ENCODE measurements at places on chromosomes 2 and 18. TPM values are rescaled to one million over a fixed set of nuclear protein-coding genes. Genes with fewer than 3 reads are reported as not detected.

GRCh38 chr2:150020221-150020620 lies 432.6 kb upstream of the MMADHC start:
- H3K27me3 ChIP-seq, result no peaks in the 10 kb centered on the region
- DNase-seq, result no peak
- no peaks in the 10 kb centered on the region for H3K36me3 ChIP-seq
- no peak overlapping the region for H3K27ac ChIP-seq

DNA sequence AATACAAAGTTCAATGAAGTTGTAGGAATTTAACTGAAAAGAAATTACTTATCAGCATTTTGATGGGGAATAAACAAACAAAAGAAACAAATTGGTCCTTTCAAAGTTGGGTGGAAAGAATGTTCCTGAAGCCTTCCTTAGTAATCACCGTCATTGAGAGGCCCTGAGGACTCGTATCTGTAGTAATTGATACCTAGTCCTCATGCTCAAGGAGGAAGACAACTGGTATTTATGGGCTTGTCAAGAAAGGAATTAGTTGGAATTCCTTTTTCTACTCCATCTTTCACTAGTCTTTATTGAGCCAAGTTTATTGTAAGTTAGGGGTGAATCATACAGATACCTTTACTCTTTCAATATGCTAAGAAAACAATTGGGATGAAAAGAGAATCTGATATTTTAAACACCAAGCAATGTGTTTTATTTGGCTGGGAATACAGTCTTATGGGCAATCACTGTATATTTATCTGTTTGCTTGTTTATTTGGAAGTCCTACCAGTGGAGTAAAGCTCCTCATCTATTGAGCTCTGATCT lies 324.8 kb downstream of the ARHGAP15 start:
- no peak overlapping the region for H3K4me3 ChIP-seq
- H3K27me3 ChIP-seq, result no peaks in the 10 kb centered on the region
- no peak overlapping the region for H3K27ac ChIP-seq
- no peaks in the 10 kb centered on the region for H3K36me3 ChIP-seq
- H3K4me1 ChIP-seq, result peaks cover 16% of the 10 kb centered on the region

- no peak overlapping the region for H3K27ac ChIP-seq
- no peaks in the 10 kb centered on the region for H3K27me3 ChIP-seq
- DNase-seq, result no peak
- no peaks in the 10 kb centered on the region for H3K4me1 ChIP-seq
Observed at GRCh38 chr2:31547485-31547884, 33.3 kb downstream of the SRD5A2 start.

DNA sequence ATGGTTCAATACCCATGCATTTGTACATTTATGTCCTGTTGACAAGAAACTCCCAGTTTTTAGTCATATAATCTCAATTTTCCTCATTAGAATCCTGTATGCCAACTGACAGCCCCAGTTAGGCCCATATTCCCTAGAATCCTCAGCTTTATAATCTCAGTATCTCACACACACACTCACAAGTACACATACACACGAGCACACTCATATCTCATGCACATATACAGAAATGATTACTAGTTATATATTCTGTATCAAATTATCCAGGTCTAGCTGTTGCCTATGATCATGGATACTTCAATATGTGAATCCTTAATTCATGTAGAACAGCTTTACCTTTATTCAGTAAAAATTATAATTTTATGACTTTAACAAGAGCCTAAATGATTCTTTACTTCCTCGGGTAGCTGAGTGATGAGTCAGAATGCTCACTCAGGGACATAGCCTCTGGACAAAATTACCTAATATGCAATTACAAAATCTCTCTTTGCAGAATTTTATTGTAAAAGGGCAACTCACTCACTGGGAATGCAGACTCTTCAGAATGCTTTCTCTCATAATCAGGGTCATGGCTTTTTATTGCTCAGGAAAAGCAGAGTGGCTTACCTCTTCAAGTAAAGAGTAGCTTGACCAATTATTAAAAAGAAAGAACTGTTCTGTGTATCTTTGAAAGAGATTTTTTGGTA lies 193.6 kb upstream of the PIK3C3 start:
- no peaks in the 10 kb centered on the region for H3K27me3 ChIP-seq
- no peaks in the 10 kb centered on the region for H3K4me1 ChIP-seq
- H3K36me3 ChIP-seq, result no peaks in the 10 kb centered on the region

GRCh38 chr2:148643421-148643820 lies 1.1 kb upstream of the EPC2 start:
- H3K4me1 ChIP-seq, result peaks cover 14% of the 10 kb centered on the region
- peak overlapping the region; percentile 94 for H3K27ac ChIP-seq
- H3K27me3 ChIP-seq, result no peaks in the 10 kb centered on the region
- DNase-seq, result no peak

- H3K27me3 ChIP-seq, result no peaks in the 10 kb centered on the region
- H3K36me3 ChIP-seq, result no peaks in the 10 kb centered on the region
- no peak for DNase-seq
- no peaks in the 10 kb centered on the region for H3K4me1 ChIP-seq
- H3K4me3 ChIP-seq, result no peak overlapping the region
Observed at GRCh38 chr2:232537079-232537478, 2.4 kb upstream of the CHRNG start.

DNA sequence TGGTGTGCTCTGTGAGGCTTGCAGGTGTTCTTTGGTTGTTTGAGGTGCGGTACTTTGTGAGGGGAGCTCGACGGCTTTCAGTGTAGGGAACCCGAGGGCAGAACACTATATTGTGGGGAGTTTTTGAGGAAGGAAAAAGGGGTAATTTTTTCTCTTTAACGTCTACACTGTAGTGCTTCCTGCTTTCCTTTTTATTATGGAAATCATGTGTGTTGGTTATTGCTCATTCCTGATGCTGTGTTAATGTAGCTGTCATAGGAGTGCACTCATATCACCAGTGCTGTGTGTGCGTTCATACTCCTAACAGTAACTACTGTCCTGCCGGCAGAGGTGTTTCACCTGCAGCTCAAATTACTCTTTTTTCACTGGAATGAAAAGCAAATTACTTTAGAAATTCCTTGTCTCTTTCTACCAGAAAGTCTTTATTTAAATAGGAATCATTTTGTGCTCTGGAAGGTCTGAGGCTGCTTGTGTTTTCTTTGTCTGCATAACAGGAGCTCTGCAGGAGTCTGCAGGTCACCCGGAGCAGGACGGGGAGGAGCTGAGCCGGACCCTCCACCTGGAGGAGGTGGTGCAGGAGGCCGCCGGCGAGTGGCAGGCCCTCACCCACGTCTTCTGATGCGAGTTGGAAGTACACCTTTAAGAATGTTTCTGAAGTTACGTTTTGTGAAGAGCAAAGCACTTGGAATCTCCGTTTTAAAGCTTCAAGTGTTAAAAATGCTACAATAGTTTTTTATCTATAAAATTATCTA lies 145.5 kb downstream of the ZNF236 start:
- no peak for DNase-seq
- no peaks in the 10 kb centered on the region for H3K4me1 ChIP-seq
- H3K27me3 ChIP-seq, result no peaks in the 10 kb centered on the region
- no peak overlapping the region for H3K4me3 ChIP-seq
- H3K27ac ChIP-seq, result no peak overlapping the region
- H3K36me3 ChIP-seq, result no peaks in the 10 kb centered on the region

GRCh38 chr18:24817587-24818371 lies 357.3 kb downstream of the HRH4 start:
- no peak overlapping the region for H3K4me3 ChIP-seq
- no peaks in the 10 kb centered on the region for H3K36me3 ChIP-seq
- no peaks in the 10 kb centered on the region for H3K4me1 ChIP-seq

DNA sequence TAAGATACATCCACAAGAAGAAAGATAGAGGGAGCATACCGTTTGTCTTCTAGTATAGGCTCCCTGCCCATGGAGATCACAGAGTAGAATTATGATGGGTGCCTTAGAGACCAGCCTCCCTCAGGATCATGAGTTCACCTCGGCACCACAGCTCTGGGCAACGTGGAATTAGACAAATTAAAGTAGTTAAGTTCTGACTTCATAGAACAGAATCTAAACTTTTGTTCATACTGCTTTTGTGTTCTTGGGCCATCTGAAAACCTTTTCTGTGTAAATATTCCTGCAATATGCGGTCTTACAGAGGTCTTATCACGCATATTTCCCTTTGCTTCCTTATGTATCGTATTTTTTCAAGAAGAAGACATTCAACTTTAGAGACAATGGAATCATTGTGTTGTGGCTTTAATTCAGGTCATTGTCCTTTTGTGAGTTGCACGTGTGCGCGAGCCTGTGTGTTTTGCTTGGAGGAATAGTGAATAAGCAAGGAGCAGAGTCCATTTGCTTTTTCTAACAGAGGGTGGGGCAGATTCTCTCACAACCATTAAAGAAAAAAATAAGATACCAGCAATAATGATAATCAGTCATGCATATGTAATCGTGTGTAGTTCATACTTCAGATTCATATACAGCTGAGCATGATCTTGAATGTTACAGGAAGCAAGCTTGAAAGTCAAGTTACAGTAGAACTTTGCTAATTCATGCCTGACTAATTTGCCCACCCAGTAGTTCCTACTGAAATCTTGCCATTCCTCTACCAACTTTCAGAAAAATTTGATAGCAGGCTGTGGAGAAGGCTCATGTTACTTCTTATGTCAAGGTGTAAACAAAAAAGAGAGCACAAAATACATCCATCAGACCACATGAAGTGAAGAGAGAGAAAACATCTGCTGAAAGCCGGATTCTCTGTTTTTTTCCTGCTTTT lies 243.6 kb downstream of the NEDD4L start:
- no peaks in the 10 kb centered on the region for H3K36me3 ChIP-seq
- no peak for DNase-seq
- H3K27ac ChIP-seq, result no peak overlapping the region
- H3K27me3 ChIP-seq, result no peaks in the 10 kb centered on the region
- H3K4me3 ChIP-seq, result no peak overlapping the region

GRCh38 chr2:227788561-227789018 lies 25.1 kb upstream of the CCL20 start:
- H3K27ac ChIP-seq, result no peak overlapping the region
- no peak overlapping the region for H3K4me3 ChIP-seq
- no peaks in the 10 kb centered on the region for H3K36me3 ChIP-seq
- H3K4me1 ChIP-seq, result no peaks in the 10 kb centered on the region
- H3K27me3 ChIP-seq, result no peaks in the 10 kb centered on the region

- no peaks in the 10 kb centered on the region for H3K4me1 ChIP-seq
- H3K36me3 ChIP-seq, result no peaks in the 10 kb centered on the region
- no peak for DNase-seq
- no peak overlapping the region for H3K27ac ChIP-seq
- no peak overlapping the region for H3K4me3 ChIP-seq
- no peaks in the 10 kb centered on the region for H3K27me3 ChIP-seq
Observed at GRCh38 chr2:136916131-136916530, 150.8 kb downstream of the THSD7B start.

DNA sequence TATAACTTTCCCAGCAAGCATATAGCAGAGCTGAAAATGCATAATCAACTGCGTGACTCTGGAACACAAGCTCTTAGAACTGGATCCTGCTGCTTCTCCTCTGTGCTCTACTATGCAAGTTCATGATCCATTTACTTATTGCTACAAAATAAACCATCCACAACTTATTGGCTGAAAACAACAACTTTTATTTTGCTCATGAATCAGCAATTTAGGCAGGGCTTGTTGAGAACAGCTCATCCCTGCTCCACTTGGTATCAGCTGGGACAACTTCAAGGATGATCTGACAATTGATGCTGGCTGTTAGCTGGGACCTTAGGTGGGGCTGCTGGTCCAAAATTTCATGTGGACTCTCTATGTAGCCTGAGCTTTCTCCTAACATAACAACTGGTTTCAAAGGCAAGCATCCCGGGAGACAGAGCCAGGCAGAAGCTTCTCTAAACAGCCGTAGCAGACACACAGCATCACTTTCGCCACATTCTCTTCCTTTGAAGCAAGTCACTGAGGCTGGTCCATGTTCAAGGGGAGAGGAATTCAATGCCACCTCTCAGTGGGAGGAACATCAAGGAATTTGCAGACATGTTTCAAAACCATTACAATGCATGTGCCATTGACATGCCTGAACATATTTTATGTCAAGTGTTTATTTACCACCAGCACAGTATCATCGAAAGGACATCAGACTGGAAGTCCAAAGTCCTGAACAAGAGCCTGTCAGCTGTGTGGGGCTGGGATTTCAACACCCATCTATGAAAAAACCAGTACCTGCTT lies 153.1 kb upstream of the PKDCC start:
- DNase-seq, result no peak
- H3K27ac ChIP-seq, result no peak overlapping the region
- peaks cover 34% of the 10 kb centered on the region for H3K4me1 ChIP-seq
- H3K36me3 ChIP-seq, result no peaks in the 10 kb centered on the region
- H3K27me3 ChIP-seq, result no peaks in the 10 kb centered on the region

- no peak overlapping the region for H3K27ac ChIP-seq
- DNase-seq, result no peak
- H3K27me3 ChIP-seq, result peaks cover 3% of the 10 kb centered on the region
- H3K36me3 ChIP-seq, result no peaks in the 10 kb centered on the region
- no peak overlapping the region for H3K4me3 ChIP-seq
- H3K4me1 ChIP-seq, result no peaks in the 10 kb centered on the region
Observed at GRCh38 chr2:126635281-126635680, 20.7 kb upstream of the GYPC start.

DNA sequence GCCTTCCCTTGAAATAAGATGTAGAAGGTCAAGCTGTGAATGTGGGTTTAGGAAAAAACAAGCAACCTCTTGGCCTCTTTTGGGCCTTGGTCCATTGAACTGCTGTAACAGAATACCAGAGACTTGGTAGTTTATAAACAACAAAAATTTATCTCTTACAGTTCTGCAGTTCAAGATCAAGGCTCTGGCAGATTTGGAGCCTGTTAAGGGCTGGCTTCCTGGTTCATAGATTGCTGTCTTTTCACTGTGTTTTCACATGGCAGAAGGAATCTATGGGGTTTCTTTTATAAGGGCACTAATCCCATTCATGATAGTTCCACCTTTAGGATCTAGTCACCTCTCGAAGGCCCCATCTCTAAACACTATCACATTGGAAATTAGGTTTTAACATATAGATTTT lies 20.2 kb upstream of the STK17B start:
- H3K27ac ChIP-seq, result peak overlapping the region; percentile 19
- no peaks in the 10 kb centered on the region for H3K27me3 ChIP-seq
- H3K4me1 ChIP-seq, result peaks cover 53% of the 10 kb centered on the region
- DNase-seq, result no peak
- H3K36me3 ChIP-seq, result no peaks in the 10 kb centered on the region

GRCh38 chr2:239227661-239228371 lies 173.0 kb downstream of the HDAC4 start:
- no peak for DNase-seq
- H3K27me3 ChIP-seq, result no peaks in the 10 kb centered on the region
- no peak overlapping the region for H3K4me3 ChIP-seq
- H3K27ac ChIP-seq, result no peak overlapping the region

GRCh38 chr18:14098428-14098827 lies 33.8 kb downstream of the ZNF519 start:
- H3K27ac ChIP-seq, result no peak overlapping the region
- no peak for DNase-seq
- no peaks in the 10 kb centered on the region for H3K36me3 ChIP-seq
- H3K4me1 ChIP-seq, result no peaks in the 10 kb centered on the region
- no peak overlapping the region for H3K4me3 ChIP-seq
- no peaks in the 10 kb centered on the region for H3K27me3 ChIP-seq

Gene FKBP7
- 0.64 TPM for total RNA-seq

Gene HAAO
- not detected for total RNA-seq

Gene RPS27A
- total RNA-seq, result 2,409 TPM

Gene BUB1
- 2.5 TPM for total RNA-seq

Gene ATP6V1C2
- total RNA-seq, result not detected

Gene GKN2
- not detected for total RNA-seq

Gene CTLA4
- 37.6 TPM for total RNA-seq

Gene PLEKHA3
- 33.7 TPM for total RNA-seq

Gene FBLN7
- total RNA-seq, result 12.2 TPM

Gene L3MBTL4
- 7.6 TPM for total RNA-seq

Gene VWA3B
- not detected for total RNA-seq
